Left renal cortex interstitium (tissue), 4 donors: ENCODE measurements at places on chromosomes 11 and 22. TPM values are rescaled to one million over a fixed set of nuclear protein-coding genes. Genes with fewer than 3 reads are reported as not detected.

DNA sequence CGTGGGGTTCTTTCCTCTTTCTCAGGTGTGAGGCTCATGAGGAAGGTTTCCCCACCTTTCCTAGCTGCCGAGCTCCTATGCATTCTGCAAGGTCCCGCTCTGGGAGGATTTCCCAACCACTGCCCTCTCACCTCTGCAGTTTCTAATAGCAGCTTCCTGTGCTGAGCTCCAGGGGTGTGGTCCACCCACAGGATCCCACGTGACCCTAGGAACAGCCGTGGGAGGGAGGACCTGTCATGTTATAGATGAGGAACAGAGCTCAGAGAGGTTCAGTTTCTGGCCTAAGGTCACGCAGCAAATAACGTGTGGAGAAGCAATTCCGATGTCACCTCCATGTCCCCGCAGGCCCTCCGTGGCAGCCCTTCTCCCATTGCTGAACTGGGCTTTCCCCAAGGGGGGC, 38.5 kb downstream of the FLRT1 start:
- no peak for DNase-seq

DNA sequence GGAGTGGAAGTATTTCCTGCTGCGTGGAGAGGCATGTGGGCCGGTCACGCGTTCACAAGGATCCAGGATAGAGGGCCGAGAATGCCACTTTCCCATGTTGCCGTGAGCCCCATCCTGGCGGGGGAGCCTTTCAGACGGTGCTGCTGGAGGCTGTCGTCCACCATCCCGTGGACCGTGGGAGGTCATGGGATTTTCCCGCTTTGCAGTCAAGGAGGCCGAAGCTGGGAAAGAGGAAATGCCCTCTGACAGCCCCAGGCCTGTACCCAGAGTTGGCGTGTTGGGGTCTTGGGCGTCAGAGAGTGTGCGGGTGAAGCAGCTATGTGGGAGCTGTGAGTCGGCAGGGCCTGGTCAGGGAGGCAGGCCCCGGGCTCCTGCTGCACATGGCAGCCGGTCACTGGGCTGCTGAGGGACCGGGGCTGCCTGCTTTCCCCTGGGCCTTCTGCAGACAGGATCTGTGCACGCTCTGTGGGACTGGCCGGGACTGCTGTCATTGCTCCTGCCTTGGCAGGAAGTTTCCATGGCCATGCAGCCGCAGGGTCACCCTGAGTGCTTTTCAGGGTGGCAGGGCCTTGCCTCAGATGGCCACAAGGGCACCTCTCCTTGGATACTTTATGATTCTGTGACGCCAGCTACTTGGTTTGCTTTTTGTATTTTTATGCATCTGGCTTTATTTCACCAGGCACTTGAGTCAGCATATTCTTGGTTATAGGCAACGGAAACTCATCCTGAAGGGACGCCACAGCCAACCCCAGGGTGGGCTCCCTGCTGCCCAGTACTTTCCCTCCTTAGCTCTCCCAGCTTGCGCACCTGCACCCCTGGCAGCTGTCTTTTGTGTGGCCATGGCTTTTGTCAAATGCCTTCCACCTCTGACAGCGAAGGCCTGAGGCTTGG, 52.4 kb downstream of the AP2A2 start:
- DNase-seq, result no peak

DNA sequence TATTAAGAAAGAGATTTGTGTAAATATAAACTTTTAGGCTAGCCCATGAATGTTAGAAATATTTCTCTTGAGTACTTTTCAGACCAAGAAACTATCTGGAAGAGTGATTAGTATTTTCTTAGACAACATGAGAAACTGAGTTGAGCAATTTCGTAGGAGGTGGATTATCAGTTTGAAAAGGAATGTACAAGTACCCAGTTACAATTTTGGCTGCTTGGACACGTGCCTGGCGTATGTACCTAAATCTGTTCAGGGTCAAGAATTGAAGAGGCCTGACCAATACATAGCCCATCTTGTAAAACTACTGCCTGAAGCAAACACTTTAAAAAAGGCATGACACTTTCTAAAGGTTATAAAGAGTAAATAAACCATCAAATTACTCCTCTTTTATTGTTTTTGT, 71.1 kb downstream of the CCDC73 start:
- DNase-seq, result no peak

The CALCA gene
- 14.3 TPM for polyA plus RNA-seq

- DNase-seq, result no peak
Measured at GRCh38 chr22:39622881-39623367, 52.4 kb downstream of the CACNA1I start.
